Amygdala (tissue), 56 donors: ENCODE measurements at places on chromosomes 7 and 10.

- DNase-seq = no peak
Observed at GRCh38 chr7:101108961-101109360, 17.9 kb upstream of the SERPINE1 start.

- no peak for DNase-seq
Observed at GRCh38 chr7:15620491-15621185, 58.8 kb upstream of the AGMO start.

- DNase-seq = no peak
Observed at GRCh38 chr10:103949728-103950127, 17.2 kb upstream of the SLK start.

GRCh38 chr10:104777086-104777799 is 136.2 kb downstream of the SORCS3 start:
- no peak for DNase-seq

DNA sequence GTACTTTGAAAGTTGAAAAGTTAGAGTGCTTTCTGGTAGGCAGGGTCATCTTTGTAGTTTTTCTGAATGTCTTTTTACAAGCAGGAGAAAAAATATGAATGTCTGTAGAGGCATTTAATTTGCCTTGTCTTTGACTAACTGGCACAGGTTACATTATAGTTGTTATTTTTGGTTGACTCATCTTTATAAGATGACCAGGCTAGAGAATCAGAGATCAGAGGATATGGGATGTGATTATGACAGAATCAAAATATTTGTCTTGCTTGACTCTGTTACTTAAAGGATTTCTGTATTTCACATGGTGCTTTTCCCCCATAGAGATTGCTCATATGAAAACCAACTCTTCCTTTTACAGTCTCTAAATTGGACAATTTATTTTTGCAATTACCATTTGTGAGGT is 2.4 kb downstream of the ZMYND11 start:
- DNase-seq = no peak

- no peak for DNase-seq
Observed at GRCh38 chr10:34222359-34222758, 592.7 kb downstream of the PARD3 start.

DNA sequence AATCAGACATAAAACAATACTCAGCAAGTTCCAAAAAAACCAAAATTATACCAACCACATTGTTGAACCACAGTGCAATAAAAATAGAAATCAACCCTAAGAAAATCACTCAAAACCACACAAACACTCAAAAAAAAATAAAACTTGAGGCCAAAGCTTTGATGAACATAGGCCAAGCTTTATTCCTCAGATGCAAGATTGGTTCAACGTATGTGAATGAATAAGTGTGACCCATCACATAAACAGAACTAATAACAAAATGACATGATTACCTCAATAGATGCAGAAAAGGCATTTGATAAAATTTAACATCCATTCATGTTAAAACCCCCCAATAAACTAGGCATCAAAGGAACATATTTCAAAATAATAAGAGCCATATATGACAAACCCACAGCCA is 506.1 kb upstream of the FZD8 start:
- no peak for DNase-seq

- no peak for DNase-seq
Observed at GRCh38 chr7:103660455-103661371, 214.7 kb upstream of the SLC26A5 start.

- no peak for DNase-seq
Observed at GRCh38 chr7:46710927-46711326, 789.9 kb upstream of the IGFBP3 start.

DNA sequence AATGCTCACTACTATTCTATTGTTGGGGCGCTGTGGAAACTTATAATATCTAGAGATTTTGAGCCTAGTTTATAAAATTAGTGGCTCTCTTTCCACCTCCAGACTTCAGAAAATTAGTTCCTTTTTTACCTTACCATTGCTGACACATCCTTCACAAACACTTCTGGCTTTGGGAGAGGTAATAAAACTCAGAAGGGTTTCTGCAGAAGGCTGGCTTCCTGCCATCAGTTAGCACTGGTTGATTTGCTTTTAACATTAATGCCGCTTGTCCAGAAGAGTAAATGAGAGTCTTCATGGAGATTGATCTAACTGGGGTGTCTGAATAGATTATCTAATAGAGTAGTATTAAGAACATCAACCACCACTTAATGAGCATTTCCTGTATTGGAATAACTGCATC is 20.3 kb downstream of the ACSM6 start:
- no peak for DNase-seq

GRCh38 chr10:42991442-42992098 is 85.3 kb upstream of the RET start:
- DNase-seq = no peak

DNA sequence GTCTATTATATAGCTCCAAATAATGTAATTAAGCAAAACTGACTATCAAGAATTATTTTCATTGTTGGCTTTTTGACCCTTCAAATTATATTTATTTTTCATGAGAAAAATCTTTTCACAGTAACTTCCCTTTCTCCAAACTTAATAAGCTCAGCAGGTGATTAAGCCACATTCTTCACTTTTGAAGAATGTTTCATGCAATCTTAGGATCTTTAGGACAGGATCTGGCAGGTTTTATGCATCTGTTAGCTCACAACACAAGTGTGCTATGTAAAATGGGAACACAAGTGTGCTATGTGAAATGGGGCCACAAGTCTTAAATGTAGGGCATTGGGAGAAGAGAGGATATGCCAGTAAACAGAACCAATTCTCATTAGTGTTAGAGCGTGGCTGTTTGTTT is 26.3 kb downstream of the BCAP29 start:
- no peak for DNase-seq

GRCh38 chr10:24703700-24704099 is 20.0 kb downstream of the ARHGAP21 start:
- no peak for DNase-seq

GRCh38 chr7:148382596-148382995 is 208.0 kb upstream of the C7orf33 start:
- no peak for DNase-seq

DNA sequence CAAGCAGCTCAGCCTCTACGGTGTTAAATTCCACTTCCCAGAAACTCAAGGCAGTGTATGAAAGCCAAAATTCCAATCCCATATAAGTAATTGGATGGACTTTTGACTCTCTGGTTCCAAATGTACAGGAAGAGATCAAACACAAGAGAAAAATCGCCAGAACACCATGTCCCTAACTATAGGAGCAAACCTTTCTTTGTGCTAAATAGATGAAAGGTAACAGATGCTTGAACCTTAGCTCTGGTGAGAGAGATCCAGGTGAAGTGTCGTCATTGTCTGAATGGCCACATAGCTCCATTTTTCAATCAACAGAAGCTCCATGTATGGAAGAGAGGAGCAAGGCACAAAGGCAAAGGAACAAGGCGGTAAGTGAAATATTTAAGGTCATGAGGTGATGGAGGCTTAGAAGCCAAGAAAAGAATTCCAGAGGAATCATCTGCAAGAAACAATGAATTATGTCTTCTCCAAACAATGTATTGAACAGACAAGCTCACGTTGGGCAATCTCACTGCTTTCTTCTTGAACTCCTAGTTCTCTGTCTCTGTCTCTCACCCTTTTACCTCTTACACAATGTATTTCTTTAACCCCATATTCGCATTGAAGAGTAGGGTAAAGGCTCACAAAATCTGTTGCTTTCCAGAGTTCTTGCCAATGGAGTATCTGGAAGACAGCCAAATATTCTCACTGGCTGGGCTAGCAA is 585.1 kb downstream of the GATA3 start:
- DNase-seq = no peak

DNA sequence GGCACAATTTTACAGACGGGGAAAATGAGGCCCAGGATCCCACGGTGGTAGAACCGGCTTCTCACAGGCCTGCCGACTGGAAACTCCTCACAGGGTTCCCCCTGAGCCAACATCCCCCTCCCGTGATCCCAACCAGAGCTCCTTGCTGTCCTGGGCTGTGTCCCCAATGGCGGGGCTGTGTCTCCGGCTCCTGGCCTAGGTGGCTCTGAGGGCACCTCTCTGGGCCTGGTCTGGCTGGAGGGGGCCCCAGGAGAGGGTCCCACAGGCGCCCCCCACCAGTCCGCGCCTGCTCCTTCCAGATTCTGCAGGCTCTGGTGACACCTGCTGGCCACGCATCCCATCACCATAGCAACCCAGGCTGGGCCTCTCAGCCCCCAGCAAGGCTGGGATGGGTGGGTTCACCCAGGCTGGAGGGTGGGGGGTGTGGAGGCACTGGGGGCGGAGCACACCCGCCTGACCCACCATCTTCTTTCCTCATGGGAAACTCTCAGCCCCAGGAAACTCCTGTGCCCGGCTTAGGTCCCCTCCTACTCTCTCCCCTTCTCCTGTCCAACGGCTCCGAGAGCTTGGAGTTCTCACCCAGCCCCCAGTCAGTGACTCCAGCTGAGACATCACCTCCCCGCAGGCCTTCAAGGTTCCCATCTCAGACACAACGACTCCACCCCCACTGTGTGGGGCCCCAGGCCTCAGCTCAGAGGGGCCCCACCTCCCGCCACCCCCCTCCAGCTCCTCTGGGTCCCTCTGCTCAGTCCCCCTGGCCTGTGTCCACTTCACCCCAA is 27.1 kb upstream of the TNRC18 start:
- DNase-seq = peak; percentile 26

GRCh38 chr10:110209454-110209925 is 2.1 kb downstream of the MXI1 start:
- DNase-seq = peak; percentile 58

GRCh38 chr10:101993651-101994200 is 62.2 kb downstream of the ARMH3 start:
- no peak for DNase-seq

- no peak for DNase-seq
Observed at GRCh38 chr7:477626-478220, 41.9 kb downstream of the PDGFA start.

- DNase-seq = no peak
Observed at GRCh38 chr10:5423771-5424170, 11.4 kb downstream of the NET1 start.

GRCh38 chr7:4905171-4905570 is 21.7 kb upstream of the RADIL start:
- DNase-seq = no peak

- no peak for DNase-seq
Observed at GRCh38 chr10:43689618-43689954, 40.9 kb upstream of the ZNF32 start.

GRCh38 chr10:128526791-128527375 is 400.7 kb upstream of the MKI67 start:
- no peak for DNase-seq

DNA sequence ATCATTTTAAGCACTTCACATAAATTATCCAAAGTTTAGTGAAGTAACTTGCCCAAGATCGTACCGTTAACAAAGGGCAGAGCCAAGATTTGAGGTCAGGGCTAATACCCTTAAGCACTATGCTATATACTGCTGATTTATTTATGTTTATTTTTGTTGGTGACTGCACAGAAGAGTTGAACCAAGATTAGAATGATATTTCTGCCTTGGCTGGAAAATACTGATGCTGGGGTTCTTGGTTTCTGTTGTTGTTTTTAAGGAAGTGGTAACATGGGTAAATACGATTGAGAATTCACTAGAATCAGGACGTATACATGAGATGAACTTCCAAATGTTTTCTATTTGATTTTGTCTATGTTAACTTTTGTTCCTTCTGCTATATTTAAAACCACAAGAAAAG is 9.3 kb downstream of the ADD3 start:
- no peak for DNase-seq

DNA sequence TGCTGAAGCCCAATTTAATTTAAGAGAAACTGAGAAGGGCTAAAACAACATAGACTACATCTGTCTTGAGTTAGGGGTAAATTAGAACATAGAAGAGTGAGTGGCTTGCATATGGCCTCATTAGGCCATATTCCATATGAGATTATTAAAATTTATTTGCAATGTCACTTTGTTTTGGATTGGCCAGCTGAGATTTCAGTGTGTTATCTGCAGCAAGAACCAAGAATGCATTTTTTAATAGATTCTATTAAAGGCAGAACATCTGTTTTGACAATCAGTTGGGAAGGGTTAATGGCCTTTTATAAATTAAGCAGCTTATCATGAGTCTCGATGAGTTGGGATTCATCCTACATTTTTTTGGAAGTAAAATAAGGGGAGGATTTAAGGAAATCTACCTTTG is 236.2 kb downstream of the DGKB start:
- no peak for DNase-seq

DNA sequence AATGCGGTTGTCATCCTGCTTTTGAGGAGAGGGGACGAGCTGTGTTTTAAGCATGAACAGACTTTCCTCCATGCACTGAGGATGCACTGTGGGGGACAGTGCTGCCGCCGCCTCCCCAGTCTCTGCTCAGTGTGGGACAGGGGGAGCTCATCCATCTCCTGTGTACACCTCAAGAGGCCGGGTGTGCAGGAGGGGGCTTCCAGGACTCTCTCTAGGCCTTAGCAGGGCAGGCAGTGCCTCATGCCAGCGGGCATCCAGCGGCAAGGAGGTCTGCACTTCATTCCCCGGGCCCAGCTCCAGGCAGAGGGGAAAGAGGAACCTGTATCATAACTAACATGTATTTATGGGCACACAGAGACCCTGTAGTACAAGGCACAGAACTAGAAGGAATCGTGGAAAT is 89.7 kb downstream of the DIP2C start:
- no peak for DNase-seq

GRCh38 chr7:104480529-104480928 is 152.1 kb downstream of the LHFPL3 start:
- DNase-seq = no peak

DNA sequence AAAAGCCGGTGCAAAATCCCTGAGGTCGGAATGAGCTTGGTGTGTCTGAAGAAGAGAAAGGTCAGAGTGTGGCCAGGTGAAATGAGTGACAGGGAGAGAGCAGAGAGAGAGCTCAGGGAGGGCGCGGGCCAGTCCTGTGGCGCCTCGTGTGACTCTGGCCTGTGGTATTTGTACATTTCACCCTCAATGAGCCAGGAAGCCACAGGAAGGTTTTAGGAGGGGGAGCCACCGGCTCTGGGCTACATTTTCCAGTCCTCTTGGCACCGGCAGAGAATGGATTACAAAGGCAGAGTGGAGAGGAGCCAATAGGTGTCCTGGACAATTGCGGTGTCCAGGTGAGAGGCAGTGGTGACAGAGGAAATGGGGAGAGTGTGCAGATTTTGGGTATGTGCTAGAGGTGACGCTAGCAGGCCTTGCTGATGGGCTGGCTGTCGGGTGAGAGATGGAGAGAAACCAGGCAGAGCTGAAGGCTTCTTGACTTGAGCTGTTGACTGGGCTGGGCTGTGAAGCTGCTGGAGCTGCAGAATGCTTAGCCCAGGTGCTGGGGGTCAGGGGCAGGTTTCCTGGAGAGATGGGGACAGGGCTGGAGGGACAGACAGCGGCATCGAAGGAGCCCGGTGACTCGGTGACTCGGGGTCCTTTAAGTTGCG is 38.1 kb downstream of the COL13A1 start:
- DNase-seq = no peak

- no peak for DNase-seq
Observed at GRCh38 chr10:129951101-129951969, 12.7 kb downstream of the EBF3 start.

GRCh38 chr7:54904986-54905385 is 113.8 kb upstream of the EGFR start:
- DNase-seq = no peak

- DNase-seq = no peak
Observed at GRCh38 chr10:42431095-42431494, 207.3 kb downstream of the ZNF33B start.
